ENCODE measurements at places on chromosomes 7 and 10.

DNA sequence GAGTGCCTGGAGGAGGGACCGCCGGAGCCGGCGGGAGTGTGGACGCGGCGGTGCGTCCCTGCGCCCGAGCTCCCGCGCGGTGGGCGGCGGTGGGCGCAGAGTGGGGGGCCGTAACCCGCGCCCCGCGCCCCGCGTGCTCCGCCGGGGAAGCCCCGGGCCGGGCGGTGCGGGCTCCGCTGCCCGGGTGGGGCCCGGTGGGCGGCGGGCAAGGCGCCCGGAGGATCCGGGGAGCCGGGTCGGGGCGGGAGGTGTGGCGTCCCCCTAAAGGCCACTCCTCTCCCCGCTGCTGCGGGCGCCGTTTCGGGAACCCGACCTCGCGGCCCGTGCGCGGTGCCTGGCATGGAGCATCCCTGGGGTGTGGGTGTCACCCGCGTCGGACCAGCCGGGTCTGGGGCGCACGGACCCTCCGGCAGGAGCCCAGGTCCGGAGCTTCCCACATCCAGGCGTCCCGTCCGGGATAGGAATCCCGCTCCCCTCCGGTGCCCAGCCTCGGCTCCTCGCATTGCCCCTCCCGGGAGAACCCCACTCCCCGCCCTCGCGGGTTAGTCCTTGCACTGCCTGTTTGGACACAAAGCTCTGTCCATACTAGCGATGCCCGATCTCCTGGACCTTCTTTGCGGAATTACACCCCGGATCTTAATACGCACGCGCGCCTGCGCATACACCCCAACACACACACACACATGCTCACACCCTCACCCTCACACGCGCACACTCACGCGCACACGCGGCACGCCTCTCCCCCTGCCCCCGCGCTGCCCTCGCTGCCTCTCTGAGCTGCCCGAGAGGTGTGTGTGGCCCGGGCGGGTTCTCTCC lies 723 bp downstream of the MTURN start:
- peak; percentile 52 for DNase-seq

DNA sequence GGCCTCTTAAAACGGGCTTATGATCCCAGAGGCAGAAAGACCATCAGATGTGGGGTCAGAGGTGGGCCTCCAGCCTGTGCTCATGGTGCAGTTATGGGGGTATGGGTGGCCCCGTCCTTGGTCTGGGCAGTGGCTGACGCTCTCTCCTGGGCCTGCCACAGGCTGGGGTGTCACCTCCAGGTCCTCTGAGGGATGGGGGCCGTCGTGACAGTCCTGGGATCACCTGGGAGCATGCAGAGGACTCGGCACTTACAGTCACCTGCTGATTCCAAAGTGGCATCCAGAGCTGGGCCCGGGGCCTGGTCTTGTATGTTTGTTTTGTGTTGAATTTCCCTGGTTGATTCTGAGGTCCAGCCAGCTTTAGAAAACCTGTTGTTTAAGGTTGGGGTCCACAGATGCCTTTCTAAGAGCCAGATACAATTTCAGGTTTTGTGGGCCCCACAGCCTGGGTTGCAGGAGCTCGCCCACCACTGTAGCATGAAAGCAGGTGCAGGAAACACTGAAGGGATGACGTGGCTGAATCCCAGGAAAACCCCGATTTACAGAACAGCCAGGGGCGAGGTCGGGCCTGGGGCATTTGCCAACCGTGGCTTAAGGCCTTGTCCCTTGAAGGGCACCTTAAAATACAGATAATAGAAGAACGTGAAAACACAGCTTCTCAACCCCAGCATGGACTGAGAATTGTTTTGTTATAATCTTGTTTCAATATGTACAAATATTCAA lies 170.7 kb upstream of the PPP2R2D start:
- DNase-seq: no peak

- DNase-seq: no peak
Measured at GRCh38 chr10:8078027-8078426, 23.5 kb downstream of the GATA3 start.

GRCh38 chr10:76555067-76555670 lies 1082.4 kb downstream of the KCNMA1 start:
- DNase-seq: no peak

GRCh38 chr7:145884716-145885514 lies 231.7 kb upstream of the CNTNAP2 start:
- DNase-seq: no peak

DNA sequence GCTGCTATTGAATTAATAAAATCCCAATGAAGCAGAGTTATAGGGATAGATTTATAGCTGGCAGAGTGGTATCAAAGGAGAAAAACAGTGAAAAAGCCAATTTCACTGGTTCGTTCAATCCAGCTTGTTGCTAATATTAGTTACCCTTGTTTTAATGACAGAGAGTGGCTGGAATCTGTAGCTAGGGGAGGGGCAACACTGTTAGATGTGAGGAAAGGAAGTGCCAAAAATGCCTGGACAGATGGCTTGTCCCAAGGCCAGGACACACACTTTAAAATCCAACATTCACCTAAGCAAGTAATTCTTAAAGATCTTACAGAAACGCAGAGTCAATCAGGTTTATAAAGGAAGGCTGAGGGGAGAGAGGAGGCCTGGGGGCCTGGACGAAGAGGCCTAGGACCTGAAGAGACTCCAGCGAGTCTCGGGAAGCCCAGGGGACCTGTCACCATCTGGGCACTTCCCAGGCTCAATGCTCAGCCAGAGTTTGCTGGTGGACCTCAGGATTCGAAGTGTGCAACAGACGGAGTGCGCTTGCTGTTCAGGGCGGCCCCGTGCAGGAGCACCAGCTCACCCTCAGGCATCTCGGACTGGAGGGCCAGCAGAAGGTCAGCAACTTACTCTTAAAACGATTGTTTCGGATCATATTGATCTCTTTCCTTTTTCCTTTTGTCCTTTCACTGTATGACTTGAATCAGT lies 36.7 kb downstream of the TMEM248 start:
- no peak for DNase-seq

- no peak for DNase-seq
Measured at GRCh38 chr10:32163762-32164148, 107.5 kb upstream of the KIF5B start.

- DNase-seq: no peak
Measured at GRCh38 chr7:117217106-117218035, 105.5 kb downstream of the WNT2 start.

DNA sequence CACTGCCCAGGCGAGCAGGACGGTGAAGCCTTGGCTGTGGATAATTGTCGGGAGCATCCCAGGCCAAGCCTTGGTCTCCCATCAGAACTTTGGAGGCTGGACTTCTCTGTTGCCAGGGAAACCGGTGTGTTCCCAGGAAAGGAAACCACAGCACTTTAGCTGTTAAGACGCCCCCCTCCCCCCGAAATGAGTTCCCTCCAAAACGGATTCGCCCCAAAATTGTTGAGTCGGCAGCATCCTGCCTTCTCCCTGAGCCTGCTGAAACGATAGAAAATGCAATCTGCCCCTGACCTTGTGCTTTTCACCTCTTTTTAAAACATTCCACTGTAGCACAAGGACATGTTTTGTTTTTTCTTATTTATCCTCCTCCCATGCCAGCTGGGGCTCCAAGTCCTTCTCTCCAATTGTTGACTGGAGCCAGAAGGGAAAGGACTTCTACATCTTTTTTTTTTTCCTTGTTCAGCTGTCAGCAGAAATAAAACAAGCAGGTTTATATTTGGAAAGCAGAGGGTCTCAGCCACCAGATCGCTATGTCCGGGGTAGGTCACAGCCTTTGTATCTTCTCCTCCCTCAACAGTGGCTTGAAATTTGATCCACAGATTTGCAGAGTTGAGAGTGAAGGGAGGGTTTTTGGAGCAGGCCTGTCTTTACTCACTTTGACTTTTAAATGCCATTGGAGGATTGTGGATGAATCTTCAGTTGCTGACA lies 116.5 kb downstream of the ZMIZ1 start:
- no peak for DNase-seq

DNA sequence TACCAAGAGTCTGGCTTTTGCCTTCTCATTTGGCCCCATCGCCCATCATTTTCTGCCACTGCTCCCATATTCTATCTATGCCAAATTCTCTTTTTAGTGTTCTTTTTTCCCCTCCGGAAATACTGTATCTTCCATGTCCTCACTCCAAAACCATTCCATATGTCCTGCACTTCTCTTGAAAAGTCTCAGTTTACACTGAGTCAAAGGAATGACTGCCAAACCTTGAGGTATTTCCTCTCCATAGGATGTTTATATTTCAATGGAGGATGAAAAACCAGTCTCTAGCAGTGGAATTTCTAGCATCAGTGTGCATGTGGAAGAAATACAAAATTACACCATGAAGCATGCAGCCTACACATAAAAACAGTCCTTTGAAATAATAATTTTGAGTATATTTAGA lies 121.4 kb upstream of the PHYHIPL start:
- no peak for DNase-seq

GRCh38 chr7:138400400-138400886 lies 59.6 kb upstream of the TRIM24 start:
- DNase-seq: no peak

DNA sequence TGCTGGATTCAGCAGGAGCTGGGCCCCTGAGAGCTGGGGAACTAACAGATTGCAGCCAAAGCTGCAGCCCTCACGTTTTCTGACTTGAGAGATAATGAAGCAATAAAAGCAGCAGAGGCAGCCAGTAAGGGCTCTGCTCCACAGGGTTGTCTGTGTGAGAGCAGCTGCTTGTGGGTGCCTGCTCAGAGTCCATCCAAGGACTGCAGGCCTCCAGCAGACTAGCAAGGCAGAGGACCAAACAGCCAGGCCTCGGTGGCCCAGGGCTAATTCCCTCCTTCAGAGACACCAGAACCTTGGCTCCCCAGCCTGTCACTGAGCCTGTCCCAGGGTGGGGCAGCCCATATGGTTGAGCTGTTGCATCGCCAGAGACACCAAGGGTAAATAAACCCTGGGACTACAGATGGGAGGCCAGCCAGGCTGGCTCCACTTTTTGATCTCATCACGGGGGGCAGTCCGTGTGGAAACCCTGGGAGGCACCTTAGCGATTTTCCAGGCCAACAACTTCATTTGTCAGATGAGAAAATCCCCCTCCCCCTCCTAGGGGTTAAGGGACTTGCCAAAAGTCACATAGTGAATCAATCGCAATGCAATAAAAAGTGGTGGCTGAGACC lies 229.2 kb downstream of the WDR11 start:
- DNase-seq: peak; percentile 15

GRCh38 chr10:89458291-89458690 lies 43.9 kb downstream of the IFIT5 start:
- DNase-seq: no peak

- no peak for DNase-seq
Measured at GRCh38 chr7:51129527-51130472, 186.8 kb downstream of the COBL start.

DNA sequence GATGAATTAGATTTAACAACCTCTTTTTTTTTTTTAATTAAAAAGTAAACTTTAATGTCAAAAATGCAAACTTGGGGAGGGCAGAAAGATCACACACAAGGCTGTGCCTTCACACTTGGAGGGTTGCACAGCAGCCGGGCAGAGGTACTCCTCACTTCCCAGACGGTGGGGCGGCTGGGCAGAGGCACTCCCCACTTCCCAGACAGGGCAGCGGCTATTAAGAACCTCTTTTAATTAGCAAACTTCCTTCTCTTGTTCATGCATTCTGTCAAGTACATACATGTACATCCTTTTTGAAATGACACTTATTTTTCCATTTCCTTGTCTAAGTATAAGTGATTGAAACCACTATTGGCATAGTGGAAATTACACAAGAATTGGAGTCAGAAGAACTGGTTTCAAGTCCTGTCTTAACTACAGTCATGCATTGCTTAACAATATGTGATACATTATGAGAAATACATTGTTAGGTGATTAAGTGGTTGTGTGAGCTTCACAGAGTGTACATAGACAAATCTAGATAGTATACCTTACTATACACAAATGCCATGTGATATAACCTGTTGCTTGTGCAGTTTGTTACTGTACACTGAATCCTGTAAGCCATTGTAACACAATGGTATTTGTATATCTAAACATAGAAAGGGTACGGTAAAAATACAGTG lies 26.5 kb downstream of the BTRC start:
- DNase-seq: no peak
